ENCODE measurements at places on chromosomes 1 and 21. TPM values are rescaled to one million over a fixed set of nuclear protein-coding genes. Genes with fewer than 3 reads are reported as not detected.
A peak's percentile ranks its signal among the peaks of the same experiment; 100 is the strongest.

GRCh38 chr1:209094384-209094783, 489.1 kb upstream of the CAMK1G start:
- no peak overlapping the region for H3K27ac ChIP-seq
- H3K36me3 ChIP-seq = no peaks in the 10 kb centered on the region
- no peak for DNase-seq
- peaks cover 11% of the 10 kb centered on the region for H3K4me1 ChIP-seq

DNA sequence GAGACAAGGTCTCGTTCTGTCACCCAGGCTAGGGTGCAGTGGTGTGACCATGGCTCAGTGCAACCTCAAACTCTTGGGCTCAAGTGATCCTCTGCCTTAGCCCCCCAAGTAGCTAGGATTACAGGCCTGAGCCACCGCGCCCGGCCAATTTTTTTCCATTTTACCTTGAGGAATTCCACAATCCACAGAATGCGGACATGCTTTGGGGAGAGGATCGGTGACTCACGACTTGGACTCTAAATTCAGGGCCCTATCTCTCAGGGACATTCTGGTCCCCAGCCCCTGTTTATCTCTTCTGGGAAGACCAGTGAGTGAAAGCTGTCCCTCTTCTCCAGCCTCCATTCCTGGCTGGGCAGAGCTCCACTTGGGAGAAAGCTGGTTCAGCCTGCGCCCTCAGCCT, 5.2 kb downstream of the PADI1 start:
- H3K27ac ChIP-seq = no peak overlapping the region
- no peak overlapping the region for H3K4me3 ChIP-seq
- peaks cover 38% of the 10 kb centered on the region for H3K4me1 ChIP-seq
- H3K27me3 ChIP-seq = no peaks in the 10 kb centered on the region
- no peaks in the 10 kb centered on the region for H3K36me3 ChIP-seq

Gene SAMD11
- 9.5 TPM for total RNA-seq

DNA sequence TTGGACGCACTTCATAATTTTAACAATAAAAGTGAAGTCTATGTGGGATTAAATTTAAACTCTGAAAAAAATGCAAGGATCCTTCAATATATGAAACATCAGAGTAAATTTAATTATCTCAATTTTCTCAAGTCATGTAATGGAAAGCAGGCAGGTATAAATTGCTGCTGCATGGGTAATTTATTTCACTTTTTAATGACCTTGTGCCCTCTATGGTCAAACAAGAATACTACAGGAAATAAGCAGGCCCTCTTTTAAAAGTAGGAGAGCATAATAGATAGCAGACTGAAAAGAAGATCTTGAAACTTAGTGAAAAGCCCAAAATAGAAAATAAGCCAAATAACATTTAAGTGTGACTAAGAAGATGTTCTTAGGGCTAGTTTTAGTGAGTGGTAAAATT, 22.9 kb downstream of the BCAS2 start:
- H3K4me3 ChIP-seq = no peak overlapping the region
- no peaks in the 10 kb centered on the region for H3K27me3 ChIP-seq
- no peak for DNase-seq
- H3K4me1 ChIP-seq = no peaks in the 10 kb centered on the region
- H3K27ac ChIP-seq = no peak overlapping the region

- no peaks in the 10 kb centered on the region for H3K36me3 ChIP-seq
- no peaks in the 10 kb centered on the region for H3K4me1 ChIP-seq
- no peak overlapping the region for H3K27ac ChIP-seq
- H3K4me3 ChIP-seq = no peak overlapping the region
- DNase-seq = no peak
- no peaks in the 10 kb centered on the region for H3K27me3 ChIP-seq
Observed at GRCh38 chr1:3948344-3948743, 48.3 kb upstream of the C1orf174 start.

Gene ZRANB2
- total RNA-seq = 102 TPM

DNA sequence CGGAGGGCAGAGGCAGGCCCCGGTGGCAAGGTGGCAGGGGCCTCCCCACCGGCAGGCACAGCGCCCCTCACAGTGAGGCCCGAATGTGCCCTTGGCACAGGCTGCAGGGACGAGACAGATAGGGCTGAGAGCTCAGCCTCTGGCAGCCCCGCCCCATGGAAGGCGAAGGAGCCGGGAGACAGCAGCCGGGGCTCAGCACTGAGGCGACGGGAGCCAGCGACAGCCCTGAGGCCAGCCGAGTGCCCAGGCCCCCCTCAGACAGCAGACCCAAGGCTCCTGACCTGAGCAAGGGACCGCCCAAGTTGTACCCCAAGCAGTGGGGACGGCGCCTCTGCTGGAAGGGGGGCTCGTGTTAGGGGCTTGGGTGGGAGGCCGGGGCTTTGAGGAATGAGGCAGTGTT, 43.1 kb downstream of the ARHGEF16 start:
- DNase-seq = no peak
- no peaks in the 10 kb centered on the region for H3K36me3 ChIP-seq
- H3K27ac ChIP-seq = no peak overlapping the region

- no peak overlapping the region for H3K4me3 ChIP-seq
- H3K27ac ChIP-seq = no peak overlapping the region
- H3K36me3 ChIP-seq = no peaks in the 10 kb centered on the region
- no peaks in the 10 kb centered on the region for H3K27me3 ChIP-seq
- H3K4me1 ChIP-seq = peaks cover 4% of the 10 kb centered on the region
Observed at GRCh38 chr1:78722521-78722920, 72.9 kb downstream of the IFI44 start.

- DNase-seq = no peak
- H3K27me3 ChIP-seq = no peaks in the 10 kb centered on the region
- no peak overlapping the region for H3K4me3 ChIP-seq
- H3K27ac ChIP-seq = no peak overlapping the region
Observed at GRCh38 chr1:158362941-158363340, 9.2 kb downstream of the CD1E start.

- peak overlapping the region; percentile 96 for H3K4me3 ChIP-seq
- DNase-seq = no peak
- H3K27me3 ChIP-seq = peaks cover 10% of the 10 kb centered on the region
- peaks cover 26% of the 10 kb centered on the region for H3K36me3 ChIP-seq
Observed at GRCh38 chr1:152035539-152036266, 1.1 kb downstream of the S100A11 start.

Gene FCRL4
- total RNA-seq = 0.48 TPM

Measured in astrocyte (in vitro differentiated cells and primary cell).